ENCODE measurements at places on chromosomes 5 and 9.

DNA sequence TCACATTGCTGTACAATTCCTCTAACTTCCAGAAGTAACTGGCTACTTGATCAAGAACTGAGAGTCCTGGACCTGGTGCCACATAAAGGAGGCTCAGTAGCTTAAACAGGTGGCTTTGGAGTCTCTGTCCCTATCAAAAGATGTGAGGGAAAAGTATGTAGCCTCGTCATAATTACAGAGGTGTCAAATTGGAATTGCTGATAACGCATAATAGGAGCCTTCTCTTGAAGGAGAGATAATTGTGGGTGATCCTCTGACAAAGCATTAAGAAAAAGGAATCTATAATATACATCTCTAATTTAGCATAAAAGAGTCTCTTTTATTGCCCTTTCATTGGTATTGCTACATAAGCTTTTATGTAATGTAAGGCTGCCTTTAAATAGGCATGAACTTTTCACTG lies 1246.4 kb upstream of the CDH9 start:
- no peak for DNase-seq

DNA sequence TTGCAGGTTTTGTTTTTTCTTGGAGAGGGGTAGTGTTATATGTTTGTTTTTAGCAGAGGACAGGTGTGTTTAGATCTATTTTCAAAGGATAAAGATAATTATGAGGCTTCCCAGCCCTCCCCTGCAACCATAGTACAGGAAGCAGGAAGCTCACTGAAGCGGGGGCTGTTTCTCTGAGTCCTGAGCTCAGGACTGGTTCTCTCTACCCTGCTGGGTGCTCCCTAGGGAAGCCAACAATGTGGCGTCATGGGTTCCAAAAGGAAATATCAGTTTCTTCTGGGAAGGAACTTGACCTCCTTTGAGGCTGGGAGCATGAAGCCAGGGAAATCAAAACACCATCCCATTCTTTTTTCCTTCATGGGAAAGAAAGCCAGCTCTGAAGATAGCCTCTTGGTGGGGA lies 62.2 kb downstream of the RAD23B start:
- DNase-seq = no peak

DNA sequence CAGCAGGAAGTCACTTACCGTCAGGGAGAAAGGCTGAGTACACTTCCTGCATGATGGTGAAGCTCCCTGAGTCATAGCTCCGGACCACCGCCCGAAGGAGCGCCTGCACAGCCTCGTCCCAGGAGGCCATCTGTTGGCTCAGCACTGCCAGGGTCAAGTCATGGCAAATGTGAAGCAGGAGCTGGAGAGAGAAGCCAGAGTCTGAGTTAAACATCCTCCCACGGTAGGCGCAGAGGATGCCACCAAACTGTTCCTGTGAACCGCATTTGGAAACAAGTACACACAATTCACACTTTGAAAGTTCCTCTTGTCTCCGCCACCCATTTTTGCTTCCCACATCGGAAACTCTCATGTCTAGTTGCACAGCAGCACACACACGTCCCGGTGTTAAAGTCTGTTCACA lies 33.9 kb downstream of the CNOT8 start:
- DNase-seq = no peak

DNA sequence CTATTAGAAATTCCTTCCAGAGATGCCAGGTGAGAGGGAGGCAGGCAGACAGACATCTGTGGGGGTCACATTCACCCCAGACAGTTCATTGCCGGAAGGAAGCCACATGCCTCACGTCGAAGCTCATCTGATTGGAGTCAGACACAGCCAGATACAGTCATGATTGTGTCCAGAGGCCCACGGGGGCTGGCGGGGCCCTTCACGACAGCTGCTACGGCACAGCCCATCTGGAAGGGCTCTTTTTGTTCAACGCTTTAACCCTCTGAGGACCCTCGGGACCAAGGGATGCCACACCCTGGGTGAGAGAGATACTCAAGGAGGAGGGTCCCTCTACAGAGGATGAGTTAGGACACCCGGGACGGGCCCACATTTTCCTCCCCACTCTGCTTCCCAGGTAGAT lies 31.9 kb upstream of the GABRP start:
- DNase-seq = peak; percentile 63

DNA sequence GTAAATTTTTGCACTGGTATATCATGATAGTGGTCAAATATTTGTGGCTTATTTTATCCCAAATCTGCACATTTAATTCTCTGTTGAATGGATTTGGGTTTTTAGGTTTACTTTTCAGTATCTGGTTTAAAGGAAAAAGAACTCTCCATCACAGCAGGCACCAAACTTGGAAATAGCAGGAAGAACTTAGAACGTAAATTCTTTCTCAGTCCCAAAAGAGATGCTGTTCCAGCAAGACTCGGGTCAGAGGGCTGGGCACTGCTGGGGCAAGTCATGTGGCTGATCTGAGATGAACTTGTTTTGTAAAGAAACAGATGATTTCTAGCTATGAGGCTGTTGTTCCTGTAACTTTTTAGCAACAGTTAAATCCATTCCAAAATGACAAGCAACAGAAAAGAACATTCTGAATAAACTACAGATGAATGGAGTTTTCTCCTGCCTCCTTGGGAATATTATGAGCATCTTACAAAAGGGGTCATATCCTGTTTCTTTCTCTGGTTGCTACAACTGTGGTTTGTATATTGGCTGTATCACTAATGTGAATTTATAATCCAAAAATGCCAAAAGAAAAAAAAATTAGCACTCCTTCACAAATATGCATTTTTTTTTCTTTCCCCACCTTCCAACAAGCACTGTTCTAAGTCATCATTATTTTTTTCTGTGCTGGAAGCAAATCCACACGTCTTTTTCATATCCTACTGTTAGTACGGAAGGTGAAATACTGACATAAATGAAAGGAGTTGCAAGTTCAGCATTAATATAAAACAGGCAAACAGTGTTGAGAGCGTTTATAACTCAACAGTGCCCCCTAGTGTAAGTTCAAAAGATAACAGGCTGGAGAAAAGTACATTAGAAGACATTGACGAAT lies 31.1 kb downstream of the OR2K2 start:
- no peak for DNase-seq

DNA sequence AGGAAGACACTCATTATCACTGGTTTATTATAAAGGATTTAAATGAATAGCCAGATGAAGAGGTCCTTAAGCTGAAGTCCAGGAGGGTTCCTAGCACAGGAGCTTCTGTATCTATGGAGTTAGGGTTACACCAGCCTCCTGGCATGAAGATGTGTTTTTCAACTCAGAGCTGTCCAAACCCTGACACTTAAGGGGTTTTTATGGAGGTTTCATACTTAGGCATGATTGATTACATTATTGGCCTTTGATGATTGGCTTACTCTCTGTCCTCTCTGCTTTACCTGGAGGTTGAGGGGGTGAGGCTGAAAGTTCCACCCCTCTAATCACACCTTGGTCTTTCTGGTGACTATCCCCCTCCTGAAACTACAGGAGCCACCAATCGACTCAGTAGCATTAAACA lies 84.9 kb upstream of the ZNF169 start:
- DNase-seq = no peak

GRCh38 chr5:1876660-1877064 lies 6.1 kb downstream of the IRX4 start:
- no peak for DNase-seq

DNA sequence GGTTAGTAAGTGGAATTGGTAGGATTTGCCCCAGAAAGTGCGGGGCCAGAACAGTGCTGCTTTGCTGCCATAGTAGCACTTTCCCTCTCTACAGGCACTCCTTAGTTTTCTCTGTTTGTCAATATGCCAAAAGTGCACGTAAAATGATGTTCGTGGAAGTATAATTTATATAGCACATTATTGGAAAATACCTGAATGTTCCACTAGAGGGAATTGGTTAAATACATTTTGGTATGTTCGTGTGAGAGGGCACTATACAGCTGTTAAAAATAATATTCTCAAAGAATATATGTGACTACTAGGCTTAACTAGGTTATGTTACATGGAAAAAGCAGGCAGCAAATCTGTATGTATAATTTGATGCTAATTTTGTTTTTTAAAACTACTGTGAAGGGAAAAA lies 184.0 kb upstream of the GDNF start:
- DNase-seq = no peak

- DNase-seq = peak; percentile 48
Observed at GRCh38 chr5:59358005-59358861, 535.3 kb downstream of the PDE4D start.

All from NCI-H524 treated with DMSO at 0.1 percent for 48 hours (cell line).